ENCODE measurements at places on chromosomes 6 and 20.

GRCh38 chr6:154661768-154662167 lies 71.4 kb upstream of the SCAF8 start:
- DNase-seq: no peak

- DNase-seq: no peak
Measured at GRCh38 chr6:3490625-3490980, 33.8 kb upstream of the SLC22A23 start.

- DNase-seq: no peak
Measured at GRCh38 chr20:57869951-57870315, 160.1 kb upstream of the PMEPA1 start.

- no peak for DNase-seq
Measured at GRCh38 chr6:15907914-15908518, 220.9 kb upstream of the MYLIP start.

DNA sequence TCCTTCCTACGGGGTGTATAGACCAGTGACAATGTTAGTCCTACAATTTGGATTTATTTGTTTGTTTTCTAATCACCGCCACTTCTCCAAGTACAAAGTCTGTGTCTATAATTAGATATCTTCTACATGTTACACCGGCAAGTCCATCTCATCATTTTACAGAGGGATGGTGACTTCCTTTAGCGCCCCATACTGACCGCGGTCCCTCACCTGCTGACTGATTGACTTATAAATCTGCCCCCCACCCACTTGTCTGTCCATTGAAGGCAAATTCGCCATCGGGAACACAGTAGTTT lies 8.9 kb upstream of the NR2E1 start:
- no peak for DNase-seq

DNA sequence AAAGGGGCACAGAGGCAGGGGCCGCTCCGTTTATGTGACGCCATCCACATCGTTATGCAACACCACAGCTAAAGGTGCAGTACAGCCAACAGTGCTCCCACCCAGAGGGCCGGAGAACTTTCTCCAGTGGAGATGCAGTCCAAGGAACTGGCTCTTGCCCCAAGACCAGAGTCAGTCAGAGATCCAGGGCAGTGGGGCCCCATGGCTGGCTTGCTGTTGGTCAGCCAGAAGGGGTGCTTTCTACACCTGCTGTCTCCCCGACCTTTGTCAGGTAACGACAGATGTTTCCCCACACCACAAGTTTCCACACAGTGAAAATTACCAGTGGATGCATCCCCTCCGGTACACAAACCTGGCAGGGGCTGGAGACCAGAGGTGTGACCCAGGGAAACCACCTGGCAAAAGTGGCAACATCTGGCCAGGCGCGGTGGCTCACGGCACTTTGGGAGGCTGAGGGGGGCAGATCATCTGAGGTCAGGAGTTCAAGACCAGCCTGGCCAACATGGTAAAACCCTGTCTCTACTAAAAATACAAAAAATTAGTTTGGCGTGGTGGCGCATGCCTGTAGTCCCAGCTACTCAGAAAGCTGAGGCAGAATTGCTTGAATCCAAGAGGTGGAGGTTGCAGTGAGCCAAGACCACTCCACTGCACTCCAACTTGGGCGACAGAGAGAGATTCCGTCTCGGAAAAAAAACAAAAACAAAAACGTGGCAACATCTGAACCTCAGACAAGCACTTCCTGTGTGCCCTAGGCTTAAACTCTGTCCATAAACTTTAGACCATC lies 34.9 kb downstream of the UBE2V1 start:
- no peak for DNase-seq

- DNase-seq: no peak
Measured at GRCh38 chr6:137282254-137282653, 63.1 kb upstream of the IFNGR1 start.

DNA sequence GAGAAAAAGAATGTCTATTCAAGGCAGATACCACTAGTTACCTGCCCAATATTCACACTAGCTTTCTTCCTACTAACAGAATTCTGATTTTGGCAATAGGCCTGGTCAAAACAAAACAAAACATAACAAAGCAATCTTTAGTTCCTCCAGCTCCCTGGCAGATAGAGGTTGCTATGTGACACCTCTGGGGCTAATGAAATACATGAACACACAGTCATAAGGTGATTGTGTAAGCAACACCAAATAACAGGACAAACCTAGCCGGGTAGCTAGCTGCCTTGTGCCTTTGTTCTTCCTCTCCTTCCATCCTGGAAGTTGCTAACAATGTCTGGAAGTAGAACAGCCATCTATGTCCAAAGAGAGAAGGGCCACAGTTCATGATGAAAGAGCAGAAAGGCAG lies 6.0 kb upstream of the HMGN3 start:
- no peak for DNase-seq

DNA sequence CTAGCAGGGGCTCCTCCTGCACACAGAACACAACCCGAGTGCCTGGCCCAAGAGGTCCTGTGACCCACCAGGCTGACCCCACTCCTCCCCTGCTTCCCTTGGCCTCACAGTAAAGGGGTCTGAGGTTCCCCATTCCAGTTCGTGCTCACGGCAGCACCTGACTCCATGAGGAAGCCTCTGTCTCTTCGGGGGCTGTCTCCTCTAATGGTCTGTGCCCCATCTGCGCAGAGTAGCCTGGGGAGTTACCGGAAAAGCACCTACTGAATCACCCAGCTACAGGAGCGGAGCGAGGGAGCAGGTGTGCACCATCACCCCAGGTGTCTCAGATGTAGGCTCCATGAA lies 93.2 kb downstream of the ASXL1 start:
- no peak for DNase-seq

GRCh38 chr6:35678021-35678654 lies 10.6 kb downstream of the FKBP5 start:
- DNase-seq: no peak

DNA sequence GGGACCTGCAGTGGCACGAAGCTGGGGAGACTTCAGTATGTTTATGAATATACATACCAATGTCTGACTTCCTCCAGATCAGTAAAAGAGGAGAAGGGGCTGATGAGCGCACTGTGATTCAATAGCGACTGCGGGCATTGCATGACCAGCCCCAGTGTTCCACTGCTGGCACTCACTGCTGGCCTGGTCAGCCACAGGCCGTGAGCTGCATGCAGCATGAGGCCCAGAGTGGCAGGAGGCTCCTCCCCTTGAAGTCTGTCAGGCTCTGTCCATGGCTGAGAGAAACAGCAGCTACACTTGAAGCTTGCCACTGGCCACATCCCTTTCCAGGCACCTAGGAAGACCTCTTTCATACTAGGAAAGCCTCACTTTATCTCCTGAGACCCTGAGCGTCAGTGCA lies 265.9 kb upstream of the CDYL start:
- no peak for DNase-seq

- DNase-seq: no peak
Measured at GRCh38 chr20:40896814-40897700, 131.6 kb upstream of the TOP1 start.

DNA sequence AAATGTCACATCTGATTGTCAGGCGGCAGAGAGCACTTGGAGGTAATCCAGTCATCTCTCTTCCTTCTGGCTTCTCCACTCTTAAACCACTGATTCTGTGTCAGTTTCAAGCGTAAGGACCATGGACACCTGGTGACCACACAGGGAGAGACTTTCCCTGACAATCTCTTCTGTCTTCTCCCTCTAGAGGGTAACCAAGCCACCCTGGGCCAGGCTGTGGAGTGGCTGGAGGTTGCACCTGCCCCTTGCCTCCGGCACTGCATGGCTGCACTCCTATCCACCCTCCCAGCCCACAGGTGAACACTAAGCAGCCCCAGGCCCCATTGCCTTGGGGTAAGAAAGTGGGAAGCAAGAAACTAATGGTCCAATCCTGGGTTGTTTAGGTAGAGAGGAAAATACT lies 78.7 kb downstream of the BFSP1 start:
- DNase-seq: no peak

DNA sequence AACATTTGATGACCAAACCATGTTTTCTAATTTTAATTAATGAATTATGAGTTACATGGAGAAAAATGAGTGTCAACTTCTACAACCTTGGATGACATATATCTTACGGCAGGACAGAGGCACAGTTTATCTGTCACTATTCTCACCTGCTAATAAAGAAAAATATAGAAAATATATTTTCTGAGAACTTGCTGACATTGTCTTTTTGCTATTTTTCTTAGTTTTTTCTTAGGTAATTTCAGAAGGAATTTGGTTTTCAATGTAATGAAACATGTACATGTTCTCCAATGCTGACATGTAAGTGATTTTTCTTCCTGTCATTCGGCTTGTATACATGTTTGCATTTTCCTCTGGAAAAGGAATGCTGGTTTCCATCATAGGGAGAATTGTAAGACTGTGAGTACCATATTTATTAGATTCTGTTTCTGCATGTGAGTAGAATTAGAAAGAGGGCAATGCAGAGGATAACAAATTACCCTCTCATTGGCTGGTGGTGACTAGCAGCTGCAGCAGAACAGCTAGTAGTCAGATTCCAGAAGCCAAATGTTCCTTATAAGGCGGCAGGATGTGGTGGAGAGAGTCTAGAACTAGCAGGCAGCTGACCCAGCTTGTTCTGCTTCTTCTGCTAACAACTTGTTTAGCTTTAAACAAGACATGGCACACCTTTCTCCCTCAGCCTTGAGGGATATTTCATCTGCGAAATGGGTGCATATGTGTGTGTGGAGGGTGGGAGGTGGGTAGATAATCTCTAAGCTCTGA lies 132.8 kb upstream of the SPACA1 start:
- no peak for DNase-seq

DNA sequence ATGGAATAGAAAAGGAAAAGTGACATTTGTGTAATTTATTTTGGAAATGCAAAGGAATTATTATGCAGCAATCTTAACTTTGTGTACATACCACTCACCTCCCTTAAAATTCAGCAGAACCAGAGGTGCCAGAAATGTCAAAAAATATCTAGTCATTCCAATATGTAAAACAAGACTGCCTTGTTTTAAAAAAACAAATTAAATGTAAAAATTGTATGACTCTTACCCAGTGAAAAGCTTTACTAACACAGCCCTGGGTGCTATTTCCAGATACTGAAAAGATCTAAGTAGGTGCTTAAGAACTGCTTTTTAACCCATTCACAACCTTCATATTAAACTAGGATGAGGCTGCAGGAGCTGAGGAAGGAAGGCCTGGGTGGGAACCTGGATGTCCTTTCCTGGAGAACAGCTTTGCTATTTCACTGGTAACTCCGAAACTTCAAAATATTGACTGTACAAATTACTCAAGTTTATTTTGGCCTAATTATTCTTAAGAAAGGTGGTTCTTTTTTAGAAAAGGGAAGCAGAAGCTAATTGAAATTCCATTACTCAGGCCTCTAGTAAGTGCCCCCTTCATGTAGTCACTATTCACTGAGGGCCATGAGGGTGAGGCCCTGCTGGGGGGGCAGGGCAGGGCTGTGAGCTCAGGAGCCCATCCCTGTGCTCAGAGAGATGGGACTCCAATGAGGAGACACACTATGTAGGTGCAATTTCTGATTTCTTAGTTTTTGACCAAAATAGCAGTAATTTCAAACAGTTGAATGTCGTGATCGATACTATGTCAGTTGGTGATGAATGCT lies 139.6 kb downstream of the MAP3K4 start:
- no peak for DNase-seq

DNA sequence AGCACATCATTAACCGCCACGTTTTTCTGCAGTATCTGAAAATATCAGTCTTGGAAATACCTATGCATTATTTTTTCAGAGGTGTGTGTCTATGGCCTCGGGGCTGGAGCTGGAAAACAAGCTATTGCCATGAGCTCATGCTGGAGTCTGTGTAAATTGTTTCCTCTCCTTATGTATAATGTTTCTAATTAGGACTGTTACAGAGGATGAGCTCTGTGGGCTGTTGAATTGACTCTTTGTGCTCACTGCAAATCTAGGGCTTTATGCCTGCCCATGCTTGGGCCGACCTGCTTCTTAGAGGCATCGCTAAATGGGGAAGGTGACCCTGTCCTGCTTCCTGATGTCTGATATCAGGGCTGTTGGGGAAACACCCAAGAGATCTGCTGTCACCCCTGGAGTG lies 80.8 kb upstream of the SLC22A16 start:
- DNase-seq: no peak

- DNase-seq: no peak
Measured at GRCh38 chr20:34896086-34896621, 19.7 kb downstream of the ACSS2 start.

- no peak for DNase-seq
Measured at GRCh38 chr20:10789386-10789785, 115.6 kb upstream of the JAG1 start.

- DNase-seq: no peak
Measured at GRCh38 chr20:43068482-43068881, 121.2 kb downstream of the PTPRT start.

DNA sequence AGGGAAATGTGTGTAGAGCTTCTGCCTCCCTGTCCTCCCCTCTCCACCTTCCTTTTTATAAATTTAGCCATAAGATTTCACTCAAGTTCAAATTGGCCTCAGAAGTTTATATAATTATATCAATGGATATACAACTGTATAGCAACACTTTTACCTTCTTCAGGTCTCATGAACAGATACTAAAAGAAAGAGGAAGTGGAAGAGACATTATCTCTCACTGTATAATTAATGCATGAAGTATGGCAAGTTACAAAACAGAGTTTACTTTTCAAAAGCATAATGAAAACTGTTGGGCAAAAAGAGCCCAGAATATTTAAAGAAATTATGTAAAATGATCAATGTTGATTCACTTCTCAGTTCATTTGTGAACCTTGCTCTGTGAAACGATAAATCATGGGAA lies 99.7 kb downstream of the PDE7B start:
- no peak for DNase-seq

DNA sequence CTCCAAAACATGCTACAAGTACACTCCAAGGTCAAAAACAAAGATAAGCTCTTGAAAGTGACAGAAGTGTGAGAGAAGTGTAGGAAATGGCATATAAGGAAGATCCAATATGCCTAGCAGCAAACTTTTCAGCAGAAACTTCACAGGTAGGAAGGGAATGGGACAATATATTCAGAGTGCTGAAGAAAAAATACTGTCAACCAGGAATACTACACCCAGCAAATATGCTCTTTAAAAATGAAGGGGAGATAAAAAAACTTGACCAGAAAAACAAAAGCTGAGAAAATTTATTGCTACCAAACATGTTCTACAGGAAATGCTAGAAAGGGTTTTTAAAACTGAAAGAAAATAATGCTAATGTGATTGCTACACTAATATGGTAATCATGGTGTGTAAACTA lies 46.2 kb downstream of the THBS2 start:
- no peak for DNase-seq

- no peak for DNase-seq
Measured at GRCh38 chr20:23105193-23105592, 19.1 kb upstream of the CD93 start.

- DNase-seq: no peak
Measured at GRCh38 chr6:20113649-20114224, 98.5 kb downstream of the MBOAT1 start.
